IPS-NIHi11 (cell line): ENCODE measurements at places on chromosomes 1 and 21.

DNA sequence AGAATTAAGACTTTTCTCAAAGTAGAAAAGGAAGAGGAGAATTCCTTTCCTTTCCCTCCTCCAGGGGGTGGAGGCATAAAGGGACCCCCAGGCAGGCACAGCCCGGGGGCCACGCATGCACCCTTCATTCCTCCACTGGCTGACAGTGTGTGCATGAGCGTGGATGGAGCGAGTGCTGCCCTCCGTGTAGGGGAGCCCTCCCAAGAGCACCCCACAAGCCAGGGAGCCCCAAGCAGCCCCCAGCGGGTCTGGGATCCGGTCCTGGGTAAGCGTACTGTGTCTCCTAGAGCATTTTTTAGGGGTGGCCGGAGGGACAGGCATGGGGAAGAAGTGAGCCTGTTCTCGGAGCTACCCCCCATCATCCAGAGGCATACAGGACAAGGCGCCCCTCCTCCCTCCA lies 120.5 kb downstream of the SIK1 start:
- DNase-seq = no peak

- no peak for DNase-seq
Observed at GRCh38 chr1:70168283-70168682, 37.1 kb downstream of the LRRC40 start.

GRCh38 chr1:17935230-17935629 lies 172.4 kb upstream of the IGSF21 start:
- DNase-seq = no peak

GRCh38 chr1:119080586-119080985 lies 59.9 kb downstream of the WARS2 start:
- peak; percentile 33 for DNase-seq

- no peak for DNase-seq
Observed at GRCh38 chr1:8941906-8942305, 3.8 kb upstream of the CA6 start.

GRCh38 chr1:220013497-220013896 lies 32.8 kb downstream of the EPRS1 start:
- no peak for DNase-seq

DNA sequence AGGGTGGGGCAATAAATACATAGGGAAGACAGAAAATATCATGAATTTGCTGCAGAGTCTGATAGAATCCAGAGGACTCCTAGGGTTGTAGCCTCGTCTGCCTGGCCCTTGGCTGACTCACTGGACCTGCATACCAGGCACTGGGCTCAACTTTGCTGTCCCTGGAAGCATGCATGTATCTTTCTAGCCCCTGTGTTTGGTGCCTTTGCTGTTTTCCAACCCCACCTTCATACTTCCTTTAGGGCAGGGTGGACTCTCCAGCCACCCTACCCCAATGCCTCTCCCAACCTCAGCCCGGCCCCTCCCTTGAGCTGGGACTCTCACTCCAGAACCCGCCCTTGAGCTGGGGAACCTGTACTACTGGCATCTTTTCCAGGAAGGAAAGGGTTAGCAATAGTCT lies 1.2 kb downstream of the RAB25 start:
- no peak for DNase-seq

- no peak for DNase-seq
Observed at GRCh38 chr1:160674415-160674814, 27.6 kb upstream of the SLAMF1 start.

GRCh38 chr1:159925719-159926078 lies 392 bp upstream of the TAGLN2 start:
- peak; percentile 61 for DNase-seq

DNA sequence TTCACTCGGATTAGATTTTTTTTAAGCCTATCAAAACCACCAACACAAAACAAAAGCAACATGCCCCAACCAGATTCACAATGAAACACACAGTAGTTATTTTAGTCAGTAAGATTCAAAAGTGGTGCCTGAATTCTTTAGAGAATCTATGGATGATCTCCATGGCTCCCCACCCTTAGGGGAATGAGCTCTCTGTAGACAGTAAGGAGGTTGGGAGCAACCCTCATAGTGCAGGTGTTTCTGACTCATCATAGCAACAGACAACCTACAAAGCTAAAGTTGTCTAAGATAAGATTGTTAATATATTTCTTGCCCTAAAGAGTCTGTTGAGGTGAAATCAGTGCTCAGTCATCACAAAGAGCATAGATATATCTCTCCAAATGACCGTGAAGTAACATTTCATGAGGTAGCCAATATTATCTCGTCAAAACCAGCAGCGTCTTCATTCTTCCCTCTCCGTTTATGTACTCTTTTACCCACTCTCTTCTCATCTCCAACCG lies 78.3 kb downstream of the ADAMTS1 start:
- no peak for DNase-seq

- no peak for DNase-seq
Observed at GRCh38 chr1:117615474-117615873, 9.6 kb downstream of the TENT5C start.

- peak; percentile 45 for DNase-seq
Observed at GRCh38 chr1:119225831-119226230, 85.4 kb upstream of the WARS2 start.

DNA sequence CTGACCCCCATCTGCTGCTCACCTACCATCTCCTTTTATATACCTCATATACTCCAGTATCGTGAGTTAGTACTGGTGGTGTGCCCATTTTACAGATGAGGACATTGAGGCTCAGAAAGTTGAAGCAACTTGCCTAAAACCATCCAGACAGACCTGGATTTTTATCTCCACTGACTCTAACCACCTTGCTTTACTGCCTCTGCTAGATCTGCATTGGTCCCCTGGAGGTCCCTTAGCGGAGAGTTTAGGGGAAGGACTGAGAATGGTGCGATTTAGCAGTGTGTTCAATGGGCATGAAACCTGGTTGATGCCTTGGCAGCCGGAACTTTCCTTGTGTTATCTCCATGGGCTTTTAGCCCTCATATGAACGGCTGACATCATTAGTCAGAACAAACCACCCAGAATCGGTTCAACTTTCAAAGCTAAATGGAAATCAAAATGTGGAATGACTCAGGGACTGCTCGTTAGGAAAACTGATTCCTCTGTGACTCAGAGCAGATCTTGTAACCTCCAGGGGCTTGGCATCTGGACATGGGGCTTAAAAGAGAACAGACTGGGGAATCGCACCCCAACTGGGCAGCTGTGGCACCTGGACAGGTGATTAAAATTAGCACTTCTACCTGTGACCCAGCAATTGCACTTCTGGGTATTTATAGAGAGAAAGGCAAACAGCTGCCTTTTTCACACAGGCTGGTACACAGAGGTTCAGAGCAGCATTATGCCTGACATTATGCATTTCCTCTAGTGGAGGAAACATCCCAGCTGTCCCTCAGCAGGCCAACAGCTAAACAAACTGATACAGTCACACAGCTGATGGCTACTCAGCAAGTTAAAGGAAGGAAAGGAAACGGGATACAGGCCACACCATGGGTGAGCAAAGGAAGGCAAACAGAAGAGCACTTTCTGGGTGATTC lies 25.3 kb downstream of the TMEM51 start:
- no peak for DNase-seq

- DNase-seq = no peak
Observed at GRCh38 chr1:162756523-162756922, 34.0 kb upstream of the HSD17B7 start.

DNA sequence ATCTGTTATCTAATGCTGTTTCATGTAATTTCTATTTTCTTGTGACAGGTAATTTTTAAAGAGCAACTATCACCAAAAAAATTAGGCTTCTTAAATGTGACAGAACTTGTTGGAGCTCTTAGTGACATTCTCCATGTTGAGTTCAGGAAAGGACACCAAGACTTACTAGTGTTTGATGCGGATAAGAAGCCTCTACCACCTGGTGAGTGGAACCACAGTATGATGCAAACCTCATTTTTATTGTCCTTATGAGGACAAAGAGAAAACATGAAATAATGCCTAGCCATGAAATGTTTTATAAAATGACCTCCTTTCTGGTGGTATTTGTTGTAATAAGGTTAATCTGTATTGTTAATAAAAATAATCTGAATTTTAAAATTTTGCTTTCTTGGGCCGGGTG lies 39.1 kb downstream of the TDRD5 start:
- no peak for DNase-seq

DNA sequence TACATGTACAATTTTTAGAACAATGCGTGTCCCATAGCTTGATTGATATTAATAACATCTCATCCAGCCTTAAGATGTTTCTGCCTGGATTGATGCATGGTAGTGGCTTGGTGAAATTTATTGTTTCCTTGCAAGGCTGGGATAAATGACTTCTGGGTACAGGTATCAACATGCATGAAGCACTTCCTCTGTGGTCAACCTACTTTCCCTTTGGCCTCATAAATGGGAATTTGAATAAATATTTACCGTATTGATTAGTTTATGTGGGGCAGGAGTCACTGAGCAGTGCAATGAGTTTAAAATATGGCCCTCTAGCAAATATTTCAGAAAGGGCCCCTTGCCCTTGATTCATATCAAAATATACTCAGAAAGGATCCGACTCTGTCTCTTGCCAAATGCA lies 83.9 kb upstream of the KCNE2 start:
- no peak for DNase-seq

- DNase-seq = no peak
Observed at GRCh38 chr1:54300401-54300800, 100.4 kb downstream of the MRPL37 start.

DNA sequence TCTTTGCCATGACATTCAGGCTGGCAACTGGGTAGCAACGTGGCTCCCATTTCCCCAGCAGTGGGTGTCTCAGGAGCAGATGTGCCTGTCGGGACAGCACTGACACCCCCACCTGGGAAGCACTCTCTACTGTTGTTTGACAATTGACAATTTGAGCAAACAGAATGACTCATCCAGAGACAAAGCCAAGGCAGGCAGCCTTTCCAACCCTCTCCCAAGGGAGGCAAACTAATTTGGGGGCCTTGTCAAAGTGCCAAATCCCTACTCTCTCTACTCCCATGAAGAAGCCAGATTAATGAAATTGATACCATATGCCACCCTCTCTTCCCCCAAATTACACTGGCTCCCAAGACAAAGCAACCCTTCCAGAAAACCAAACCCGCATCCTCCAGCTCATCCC lies 65.6 kb downstream of the GRIK3 start:
- no peak for DNase-seq

DNA sequence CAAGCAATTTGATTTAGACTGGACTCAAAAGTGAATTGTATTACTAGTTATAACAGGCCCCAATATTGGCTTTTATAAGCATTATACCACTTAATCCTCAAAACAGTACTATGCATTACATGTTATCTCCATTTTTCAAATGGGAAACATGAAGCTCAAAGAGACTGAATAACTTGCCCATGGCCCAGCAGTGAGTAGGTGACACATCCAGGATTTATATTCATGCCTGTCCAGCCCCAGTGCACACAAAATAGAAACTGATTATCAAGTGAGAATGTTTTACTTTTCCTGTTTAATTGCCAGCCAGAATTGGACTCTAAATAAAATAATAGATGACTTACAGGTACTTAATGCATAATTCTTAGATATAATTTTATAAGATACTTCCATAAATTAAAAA lies 82.9 kb downstream of the NIBAN1 start:
- DNase-seq = no peak

DNA sequence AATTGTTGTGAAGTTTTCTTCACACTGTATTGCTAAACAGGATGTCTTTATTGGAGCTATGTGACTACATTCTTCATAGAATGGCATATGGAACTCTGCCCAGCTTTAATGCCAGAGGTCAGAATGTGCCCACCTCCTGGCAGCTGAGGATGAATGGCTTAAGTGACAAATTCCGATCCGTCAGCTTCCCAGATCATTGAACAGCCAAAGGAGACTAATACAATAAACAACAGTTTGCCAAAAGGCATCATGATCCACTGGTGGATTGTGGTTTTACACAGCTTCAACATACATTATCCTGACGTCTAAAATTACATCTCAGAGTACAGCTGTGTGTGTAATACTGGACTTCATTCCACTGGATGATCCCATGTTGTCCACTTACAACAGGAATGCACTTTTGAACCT lies 68.7 kb upstream of the C1orf105 start:
- no peak for DNase-seq

DNA sequence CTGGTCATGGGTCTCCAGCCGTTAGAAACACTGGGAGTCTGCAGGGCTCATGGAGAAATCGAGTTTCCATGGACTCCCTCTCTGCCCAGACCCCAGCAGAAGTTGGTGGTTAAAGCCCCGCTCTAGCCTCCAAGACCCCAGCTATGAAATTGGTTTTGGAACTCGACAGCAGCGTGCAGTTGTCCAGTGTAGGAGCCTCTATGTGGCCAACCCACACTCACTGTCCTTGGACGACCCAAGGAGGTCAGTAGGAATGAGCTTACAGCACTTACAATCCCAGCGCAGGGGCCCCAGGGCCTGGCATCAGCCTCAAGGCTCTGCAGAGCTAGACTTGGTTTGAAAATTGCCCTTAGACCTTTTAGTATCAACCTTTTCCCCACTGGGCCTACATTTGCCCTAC lies 3.2 kb upstream of the PRDM16 start:
- DNase-seq = no peak

DNA sequence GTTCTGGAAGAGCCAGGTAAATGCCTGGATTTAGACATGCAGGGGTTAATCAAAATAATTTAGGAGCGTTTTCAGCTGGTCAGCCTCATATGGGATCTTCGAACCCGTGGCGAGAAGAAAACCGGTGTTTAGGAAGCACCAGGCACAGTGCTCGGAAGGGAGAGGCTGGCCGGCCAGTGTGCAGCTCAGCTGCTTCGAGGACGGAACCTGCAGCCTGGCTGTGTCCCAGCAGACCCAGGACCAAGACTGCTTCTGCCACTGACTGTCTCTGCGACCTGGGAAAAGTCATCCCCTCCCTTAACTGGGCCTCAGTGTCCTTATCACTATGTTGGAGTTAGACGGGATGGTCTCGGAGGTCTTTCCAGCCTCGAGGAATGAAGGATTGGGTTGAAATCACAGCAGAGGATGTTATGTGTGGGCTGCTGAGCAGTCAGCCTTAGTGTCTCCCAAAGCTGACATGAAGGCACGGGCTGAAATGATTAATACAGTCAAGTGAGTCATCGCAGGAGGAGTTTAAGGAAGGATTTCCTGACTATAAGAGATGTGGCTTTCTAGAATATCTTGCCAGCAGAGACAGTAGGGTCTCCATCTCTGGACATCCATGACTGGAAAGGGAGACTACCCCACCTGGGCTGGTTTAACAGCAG lies 20.8 kb downstream of the PPFIA4 start:
- DNase-seq = no peak

GRCh38 chr1:94247138-94248094 lies 10.0 kb upstream of the ARHGAP29 start:
- DNase-seq = peak; percentile 94

DNA sequence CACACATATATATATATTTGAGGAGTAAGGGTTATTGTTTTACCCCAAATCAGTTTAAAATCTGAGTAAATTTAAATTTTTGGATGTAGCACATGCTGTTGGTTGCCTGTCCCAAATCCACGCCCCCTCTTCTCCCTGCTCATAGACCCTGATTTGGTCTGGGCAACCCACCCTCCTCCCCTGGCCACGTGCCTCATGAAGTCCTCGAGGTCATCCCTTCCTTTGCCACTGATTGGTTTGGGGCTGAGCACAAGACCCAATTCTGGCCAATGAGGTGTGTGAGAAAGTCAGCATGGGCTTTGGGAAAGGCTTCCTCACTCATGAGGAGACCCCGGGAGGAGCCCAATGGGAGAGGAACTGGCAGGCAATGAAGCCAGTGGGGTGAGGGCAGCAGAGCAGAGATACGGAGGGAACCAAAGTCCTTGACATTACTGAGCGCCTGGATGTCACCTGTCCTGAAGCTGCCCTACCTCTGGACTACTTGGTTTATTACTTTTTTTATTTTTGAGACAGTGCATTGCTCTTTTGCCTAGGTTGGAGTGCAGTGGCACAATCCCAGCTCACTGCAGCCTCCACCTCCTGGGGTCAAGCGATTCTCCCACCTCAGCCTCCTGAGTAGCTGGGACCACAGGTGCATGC lies 31.3 kb upstream of the GPR157 start:
- no peak for DNase-seq
